ENCODE measurements at places on chromosomes 4 and X.

GRCh38 chrX:122868631-122869030, 315.4 kb upstream of the GRIA3 start:
- H3K27ac ChIP-seq = peak overlapping the region; percentile 17
- peaks cover 7% of the 10 kb centered on the region for H3K4me1 ChIP-seq
- no peaks in the 10 kb centered on the region for H3K36me3 ChIP-seq
- no peak for DNase-seq

- no peaks in the 10 kb centered on the region for H3K36me3 ChIP-seq
- no peaks in the 10 kb centered on the region for H3K4me1 ChIP-seq
- H3K27ac ChIP-seq = no peak overlapping the region
- no peak overlapping the region for H3K4me3 ChIP-seq
- H3K27me3 ChIP-seq = no peaks in the 10 kb centered on the region
Observed at GRCh38 chrX:40253771-40254170, 156.0 kb upstream of the BCOR start.

DNA sequence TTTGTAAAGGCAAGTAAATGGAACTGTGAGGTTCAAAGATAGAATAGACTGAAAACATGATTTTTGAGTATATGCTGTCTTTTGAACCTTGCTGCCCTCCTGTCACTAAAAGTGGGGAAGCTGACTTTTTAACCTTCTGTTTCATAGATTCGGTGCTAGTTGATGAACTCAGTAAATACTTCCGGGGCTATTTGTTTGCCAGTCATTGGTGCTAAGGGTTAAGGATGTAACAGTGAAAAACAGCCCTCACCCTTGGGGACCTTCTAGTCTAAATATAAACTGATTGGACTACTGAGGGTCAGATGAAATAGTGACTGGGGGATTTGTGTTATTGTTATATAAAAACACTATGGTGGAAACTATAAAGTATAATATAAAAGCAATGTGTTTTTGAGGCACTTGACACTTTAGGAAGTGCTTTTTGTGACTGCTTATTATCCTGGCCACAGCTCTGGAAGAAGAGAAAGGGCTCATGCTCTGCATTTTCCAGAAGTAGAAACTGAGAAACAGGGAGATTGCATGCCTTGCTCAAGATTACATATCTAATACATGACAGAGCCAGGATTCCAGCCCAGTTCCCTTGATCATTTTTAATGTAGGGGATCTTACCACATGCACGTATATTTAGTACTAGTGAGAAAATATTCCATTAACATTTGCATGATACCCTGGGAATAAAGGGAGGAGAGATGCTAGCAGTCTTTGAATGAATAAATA, 3.9 kb downstream of the BST1 start:
- no peak overlapping the region for H3K4me3 ChIP-seq
- H3K4me1 ChIP-seq = no peaks in the 10 kb centered on the region
- H3K27me3 ChIP-seq = no peaks in the 10 kb centered on the region
- H3K27ac ChIP-seq = no peak overlapping the region
- DNase-seq = no peak

GRCh38 chrX:67781132-67781531, 237.3 kb downstream of the AR start:
- no peak overlapping the region for H3K27ac ChIP-seq
- DNase-seq = no peak
- H3K36me3 ChIP-seq = no peaks in the 10 kb centered on the region

- H3K4me3 ChIP-seq = no peak overlapping the region
- peaks cover 23% of the 10 kb centered on the region for H3K4me1 ChIP-seq
- no peaks in the 10 kb centered on the region for H3K27me3 ChIP-seq
- DNase-seq = peak; percentile 28
- peak overlapping the region; percentile 49 for H3K27ac ChIP-seq
Observed at GRCh38 chr4:185304944-185305690, 90.6 kb downstream of the LRP2BP start.

DNA sequence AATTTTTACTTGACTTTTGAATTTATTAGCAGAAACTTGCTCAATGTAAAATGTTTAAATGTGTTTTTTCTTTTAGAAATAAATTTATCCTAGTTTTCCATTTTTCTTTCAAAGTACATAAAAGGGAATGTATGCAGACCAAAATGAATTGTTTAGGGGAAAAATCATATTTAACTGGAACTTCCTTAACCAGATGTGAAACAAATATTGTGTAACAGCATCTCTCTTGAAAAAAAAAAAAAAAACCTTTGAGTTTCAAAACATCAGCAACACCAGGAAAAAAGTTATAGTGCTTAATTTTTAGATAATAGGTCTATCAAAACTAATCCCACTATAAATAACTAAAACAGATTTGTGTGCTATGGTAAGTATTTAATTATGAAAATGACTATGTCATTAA, 14.5 kb upstream of the CCNA2 start:
- H3K4me3 ChIP-seq = no peak overlapping the region
- H3K27ac ChIP-seq = no peak overlapping the region
- H3K27me3 ChIP-seq = no peaks in the 10 kb centered on the region
- DNase-seq = no peak
- H3K36me3 ChIP-seq = no peaks in the 10 kb centered on the region
- no peaks in the 10 kb centered on the region for H3K4me1 ChIP-seq

- no peaks in the 10 kb centered on the region for H3K36me3 ChIP-seq
- H3K27me3 ChIP-seq = no peaks in the 10 kb centered on the region
- no peaks in the 10 kb centered on the region for H3K4me1 ChIP-seq
- no peak overlapping the region for H3K27ac ChIP-seq
Observed at GRCh38 chr4:145061318-145061920, 36.6 kb downstream of the ANAPC10 start.

DNA sequence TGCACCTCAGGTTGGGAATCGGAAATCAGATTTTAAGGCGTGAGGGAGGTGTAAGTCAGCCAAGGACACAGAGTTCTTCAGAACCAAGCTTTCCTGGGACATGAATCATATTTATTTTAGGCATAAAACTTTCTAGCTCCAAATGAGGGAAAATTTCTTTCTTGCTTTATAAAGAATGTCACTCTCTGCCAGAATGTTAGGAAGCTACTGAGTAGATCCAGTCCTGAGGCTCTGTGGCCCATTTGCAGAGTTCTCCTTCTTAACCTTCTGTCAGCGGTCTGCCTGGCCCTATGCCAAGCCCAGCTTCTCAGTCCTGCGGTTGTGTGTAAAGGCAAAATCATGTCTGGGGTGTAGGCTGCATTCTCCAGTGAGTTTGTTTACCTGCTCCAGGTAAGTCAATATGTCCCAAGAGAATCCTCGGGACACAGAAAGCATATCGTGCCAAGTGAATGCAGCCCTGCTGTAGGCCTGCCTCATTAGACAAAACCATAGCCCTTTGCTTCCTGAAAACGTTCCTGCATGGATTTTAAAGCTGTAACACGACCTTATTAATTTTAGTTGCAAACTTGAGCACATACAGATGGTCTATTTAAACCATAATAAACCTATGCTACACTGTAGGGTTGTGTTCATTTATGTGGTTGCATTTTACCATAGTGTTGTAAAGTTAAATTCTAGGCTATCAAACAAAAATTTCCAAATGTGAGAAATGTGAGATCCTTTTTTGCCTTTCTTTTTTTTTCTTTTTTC, 29.2 kb upstream of the CCNI start:
- H3K27me3 ChIP-seq = no peaks in the 10 kb centered on the region
- no peak overlapping the region for H3K4me3 ChIP-seq
- no peaks in the 10 kb centered on the region for H3K36me3 ChIP-seq
- DNase-seq = peak; percentile 46
- H3K27ac ChIP-seq = no peak overlapping the region

DNA sequence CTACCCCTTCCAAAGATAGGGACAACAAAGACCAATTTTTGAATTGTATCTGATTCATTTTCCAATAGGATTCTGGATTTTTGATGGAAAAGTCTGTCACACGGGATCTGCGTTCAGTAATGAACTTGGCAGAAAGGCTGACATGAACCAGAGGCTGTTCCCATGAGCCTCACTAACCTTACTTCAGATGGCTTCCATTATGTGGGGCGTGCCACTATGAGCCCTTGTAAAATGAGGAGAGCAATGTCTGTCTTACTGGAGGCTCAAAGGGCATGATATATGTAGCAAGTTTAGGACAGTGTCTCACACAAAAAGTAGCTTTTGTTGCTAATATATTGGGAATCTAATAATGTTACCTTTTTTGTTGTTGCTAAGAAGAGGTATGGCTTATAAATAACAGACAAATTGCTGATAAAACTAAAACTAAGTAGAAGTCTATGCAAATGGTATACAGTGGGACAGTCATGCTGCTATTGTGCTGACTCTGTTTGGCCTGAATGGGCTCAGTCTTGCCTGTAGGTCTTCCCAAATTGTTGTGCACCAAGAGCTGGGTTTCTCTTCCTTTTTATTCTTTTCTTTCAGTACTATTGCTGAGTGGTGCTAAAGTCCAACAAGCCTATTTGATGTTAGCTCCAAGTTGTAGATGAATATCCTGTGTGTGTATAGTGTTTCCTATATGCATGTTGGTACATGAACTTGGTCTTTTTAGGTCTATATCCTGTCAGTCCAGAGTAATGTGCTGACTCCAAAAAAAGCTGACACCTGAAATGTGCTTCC, 132.1 kb downstream of the SPRY1 start:
- no peak overlapping the region for H3K4me3 ChIP-seq
- H3K27ac ChIP-seq = no peak overlapping the region
- H3K36me3 ChIP-seq = no peaks in the 10 kb centered on the region
- no peak for DNase-seq
- no peaks in the 10 kb centered on the region for H3K4me1 ChIP-seq

DNA sequence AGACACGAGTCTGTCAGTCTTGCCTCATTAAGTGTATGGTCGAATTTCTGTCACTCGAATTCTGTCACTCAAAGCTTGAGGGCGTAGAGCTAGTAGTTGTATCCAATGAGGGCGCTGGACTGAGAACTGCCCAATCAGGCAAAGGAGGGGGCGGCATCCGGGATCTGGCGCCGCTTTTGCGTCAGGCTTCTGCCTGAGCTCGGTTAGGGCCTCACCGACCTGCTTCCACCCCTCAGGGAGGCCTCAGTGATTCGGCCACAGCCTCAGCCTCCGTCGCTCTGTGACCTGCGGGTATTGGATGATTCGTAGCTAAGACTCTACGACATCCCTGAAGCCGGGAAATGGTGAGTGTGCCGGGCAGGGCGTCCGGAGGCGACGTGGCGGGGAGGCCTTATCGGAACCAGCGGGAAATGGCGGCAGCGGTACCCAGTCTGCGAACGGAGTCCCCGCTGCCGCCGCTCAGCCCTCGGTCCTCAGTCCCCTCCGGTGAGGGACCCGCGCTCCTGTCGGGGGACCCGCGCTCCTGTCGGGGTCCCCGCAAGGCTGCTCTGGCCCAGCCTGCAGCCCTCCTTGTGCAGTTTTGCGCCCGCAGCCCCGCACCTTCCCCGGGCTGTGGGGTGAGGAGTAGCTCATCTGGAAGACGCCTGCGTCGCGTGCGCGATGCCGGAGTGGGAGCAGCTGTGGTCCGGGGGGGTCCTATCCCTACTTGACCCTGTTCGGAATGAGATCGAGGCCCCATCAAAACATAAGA, 88.3 kb downstream of the ZNF718 start:
- H3K4me3 ChIP-seq = no peak overlapping the region
- no peaks in the 10 kb centered on the region for H3K27me3 ChIP-seq
- H3K36me3 ChIP-seq = no peaks in the 10 kb centered on the region
- H3K4me1 ChIP-seq = no peaks in the 10 kb centered on the region

DNA sequence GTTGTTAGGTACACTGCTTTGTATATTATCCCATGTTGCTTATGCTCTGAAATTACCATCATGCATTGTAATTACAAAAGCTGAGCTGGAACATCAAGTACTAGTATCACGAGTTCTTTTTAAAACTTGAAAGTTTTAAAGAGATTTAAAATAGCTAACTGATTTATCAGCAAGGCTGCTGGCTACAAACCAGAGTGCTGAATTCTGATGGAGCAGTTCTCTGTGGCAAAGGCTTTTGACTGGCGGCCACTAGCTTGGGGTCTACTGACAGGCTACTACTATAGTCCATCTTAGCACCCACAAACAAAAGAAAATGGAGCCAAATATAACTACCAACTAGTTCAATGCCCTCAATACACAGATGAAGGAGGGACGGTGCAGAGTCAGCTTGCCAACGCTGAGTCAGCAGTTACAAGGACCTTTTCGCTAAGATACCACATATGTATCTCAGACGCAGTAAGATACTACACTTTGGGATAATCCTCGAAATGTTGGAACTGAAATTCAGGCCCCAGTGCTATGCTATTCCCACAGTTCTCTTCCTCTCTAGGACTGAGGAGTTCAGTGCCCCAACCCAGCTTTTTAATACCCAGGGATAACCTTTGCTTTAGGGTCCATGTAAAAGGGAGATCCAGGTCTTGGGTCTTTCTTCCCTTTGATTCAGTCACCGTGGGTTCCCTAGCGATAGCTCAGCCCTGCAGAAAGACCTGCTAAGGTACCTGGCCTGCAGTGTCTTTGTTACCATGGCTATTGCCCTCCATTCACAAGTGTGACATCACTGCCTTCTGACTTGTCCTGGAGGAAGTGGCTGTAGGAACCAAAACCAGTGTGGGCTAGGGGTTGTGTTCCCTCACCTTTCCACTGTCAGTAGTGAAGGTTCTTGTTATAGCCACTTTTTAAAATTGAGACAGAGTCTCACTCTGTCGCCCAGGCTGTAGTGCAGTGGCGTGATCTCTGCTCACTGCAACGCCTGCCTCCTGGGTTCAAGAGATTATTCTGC, 22.8 kb downstream of the MFAP3L start:
- no peak overlapping the region for H3K4me3 ChIP-seq
- no peaks in the 10 kb centered on the region for H3K27me3 ChIP-seq
- no peak for DNase-seq
- H3K36me3 ChIP-seq = no peaks in the 10 kb centered on the region
- H3K4me1 ChIP-seq = no peaks in the 10 kb centered on the region

GRCh38 chr4:24775032-24775605, 20.3 kb upstream of the SOD3 start:
- H3K4me3 ChIP-seq = no peak overlapping the region
- peaks cover 15% of the 10 kb centered on the region for H3K4me1 ChIP-seq
- peaks cover 3% of the 10 kb centered on the region for H3K36me3 ChIP-seq
- H3K27ac ChIP-seq = peak overlapping the region; percentile 5
- no peaks in the 10 kb centered on the region for H3K27me3 ChIP-seq

- DNase-seq = no peak
- no peaks in the 10 kb centered on the region for H3K27me3 ChIP-seq
- H3K27ac ChIP-seq = no peak overlapping the region
Observed at GRCh38 chr4:111492496-111492895, 652.8 kb upstream of the FAM241A start.

- H3K4me1 ChIP-seq = no peaks in the 10 kb centered on the region
- H3K27me3 ChIP-seq = no peaks in the 10 kb centered on the region
- no peak for DNase-seq
- no peak overlapping the region for H3K27ac ChIP-seq
Observed at GRCh38 chrX:53153581-53153980, 59.6 kb downstream of the KANTR start.

GRCh38 chr4:32133734-32134133, 1413.6 kb downstream of the PCDH7 start:
- DNase-seq = no peak
- no peaks in the 10 kb centered on the region for H3K4me1 ChIP-seq

GRCh38 chrX:124215786-124216185, 116.7 kb upstream of the TEX13D start:
- no peak for DNase-seq
- H3K27ac ChIP-seq = no peak overlapping the region
- H3K36me3 ChIP-seq = no peaks in the 10 kb centered on the region
- no peak overlapping the region for H3K4me3 ChIP-seq
- peaks cover 36% of the 10 kb centered on the region for H3K27me3 ChIP-seq

- no peak overlapping the region for H3K27ac ChIP-seq
- no peaks in the 10 kb centered on the region for H3K27me3 ChIP-seq
- H3K36me3 ChIP-seq = no peaks in the 10 kb centered on the region
- H3K4me1 ChIP-seq = no peaks in the 10 kb centered on the region
- no peak overlapping the region for H3K4me3 ChIP-seq
- no peak for DNase-seq
Observed at GRCh38 chr4:81802285-81802846, 330.7 kb upstream of the RASGEF1B start.

All from Calu3 (cell line).